Astrocyte of the hippocampus (primary cell): ENCODE measurements at places on chromosomes 1 and 21.

DNA sequence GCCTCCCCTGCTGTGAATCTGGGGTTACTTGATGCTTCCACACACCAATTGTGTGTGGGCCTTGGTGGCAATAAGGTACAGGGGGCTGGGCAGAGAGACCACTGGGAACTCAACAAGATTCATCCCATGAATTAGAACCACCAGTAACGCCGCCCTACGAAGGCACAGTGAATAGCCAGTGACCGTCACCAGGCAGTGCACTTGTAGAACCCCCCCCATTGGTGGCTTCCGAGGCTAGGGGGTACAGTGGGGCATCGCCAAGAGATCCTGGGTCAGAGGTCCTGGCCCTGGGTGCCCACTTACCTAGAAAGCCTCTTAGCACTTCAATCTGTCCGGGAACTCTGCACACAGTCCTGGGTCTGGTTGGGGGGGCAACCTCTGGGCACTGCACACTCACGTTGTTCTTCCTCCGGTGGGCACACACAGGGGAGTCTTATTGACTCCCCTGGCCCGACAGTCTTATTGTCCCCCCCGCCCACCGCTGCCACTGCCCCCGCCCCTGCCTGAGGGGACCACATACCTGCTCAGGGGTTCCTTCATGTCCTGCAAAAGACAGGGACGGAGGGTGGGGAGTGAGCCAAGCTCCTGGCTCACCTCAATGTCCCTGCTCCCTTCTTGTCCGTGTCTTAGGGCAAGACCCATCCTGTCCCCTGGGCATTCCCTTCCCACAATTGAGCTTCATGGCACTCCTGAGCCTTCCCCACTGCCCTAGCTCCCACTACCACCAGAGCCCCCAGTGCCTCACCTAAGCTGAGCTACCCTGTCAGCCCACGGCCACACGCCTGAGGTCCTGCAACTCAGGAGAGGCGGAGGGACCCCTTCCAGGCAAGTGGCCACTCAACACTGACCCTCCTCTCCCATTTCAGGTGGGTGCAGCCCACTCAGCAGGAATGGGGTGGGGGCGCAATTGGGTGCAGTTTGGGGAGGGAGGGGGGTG is 2.5 kb upstream of the TRIM11 start:
- no peak for DNase-seq

DNA sequence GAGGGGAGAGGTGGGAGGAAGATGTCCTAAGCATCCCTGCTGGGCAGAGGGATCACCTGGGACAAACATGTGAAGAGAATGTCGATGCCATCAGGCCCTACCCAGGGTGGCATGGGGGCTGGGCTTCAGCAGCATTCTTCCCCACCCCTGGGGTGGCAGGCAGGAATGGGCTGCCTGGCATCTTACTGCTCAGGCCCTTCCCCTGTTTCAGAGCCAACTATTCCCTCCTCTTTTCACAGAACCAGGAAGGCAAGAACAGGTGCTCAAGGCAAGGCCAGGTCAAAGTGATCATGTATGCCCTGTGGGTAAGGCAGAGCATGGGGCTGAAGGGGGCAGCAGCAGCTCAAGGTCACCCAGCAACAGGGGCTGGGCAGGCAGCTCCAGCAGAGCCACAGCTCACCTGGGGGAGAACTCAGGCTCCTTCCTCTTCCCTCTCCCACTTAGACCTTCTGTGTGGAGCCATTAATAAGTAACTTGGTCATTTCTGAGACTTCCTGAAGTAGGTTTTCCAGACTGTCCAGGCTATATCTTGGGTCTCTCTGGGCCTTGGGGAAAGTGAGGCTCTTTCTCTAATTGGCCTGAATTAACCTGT is 56.4 kb downstream of the ELK4 start:
- no peak for DNase-seq

DNA sequence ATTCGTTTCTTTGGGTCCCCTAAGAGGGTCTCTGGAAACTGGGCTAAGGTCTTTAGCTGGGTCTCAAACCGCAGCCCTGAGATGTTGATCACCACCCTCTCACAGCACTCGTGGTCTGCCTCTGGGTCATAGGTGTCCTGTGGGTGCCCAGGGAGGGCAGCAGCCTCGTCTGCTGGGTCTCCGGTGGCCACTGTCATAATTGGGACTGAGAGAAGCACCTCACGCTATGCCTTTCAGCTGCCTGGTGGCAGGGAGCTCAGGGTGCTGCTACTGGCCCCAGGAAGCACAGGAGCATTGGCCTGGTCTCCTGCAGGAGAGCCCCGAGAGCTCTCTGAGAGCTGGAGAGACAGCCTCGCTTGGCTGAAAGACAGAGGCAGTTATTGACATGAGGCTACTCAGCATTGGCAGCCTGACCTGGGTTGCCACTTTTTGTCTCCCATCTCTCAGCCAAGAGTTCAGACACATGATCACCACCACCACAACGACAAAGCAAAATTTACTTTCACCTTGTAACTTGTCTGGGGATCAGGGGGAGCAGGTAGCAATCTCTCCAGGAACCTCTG is 1.5 kb downstream of the KCNA2 start:
- no peak for DNase-seq

GRCh38 chr1:163072658-163073057 is 3.5 kb downstream of the RGS4 start:
- peak; percentile 38 for DNase-seq

DNA sequence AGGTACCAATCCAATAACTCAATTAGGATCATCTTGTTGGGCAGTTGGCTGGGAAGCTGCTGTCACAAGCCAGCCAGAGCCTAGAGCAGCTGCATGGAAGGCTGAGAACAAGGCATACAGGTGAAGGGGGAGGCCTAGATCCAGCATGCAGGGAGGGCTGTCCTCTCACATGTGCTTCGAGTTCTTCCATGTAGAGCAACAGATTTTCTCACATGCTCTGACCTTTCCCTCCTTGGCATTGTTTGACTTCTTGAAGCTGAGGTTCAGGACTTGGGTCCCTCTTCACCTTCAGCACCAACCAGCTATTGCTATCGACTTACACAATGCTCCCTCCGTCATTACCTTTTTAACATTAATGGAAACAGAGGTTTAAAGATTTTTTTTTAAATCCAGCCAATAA is 257.7 kb downstream of the ATG4C start:
- DNase-seq: no peak

DNA sequence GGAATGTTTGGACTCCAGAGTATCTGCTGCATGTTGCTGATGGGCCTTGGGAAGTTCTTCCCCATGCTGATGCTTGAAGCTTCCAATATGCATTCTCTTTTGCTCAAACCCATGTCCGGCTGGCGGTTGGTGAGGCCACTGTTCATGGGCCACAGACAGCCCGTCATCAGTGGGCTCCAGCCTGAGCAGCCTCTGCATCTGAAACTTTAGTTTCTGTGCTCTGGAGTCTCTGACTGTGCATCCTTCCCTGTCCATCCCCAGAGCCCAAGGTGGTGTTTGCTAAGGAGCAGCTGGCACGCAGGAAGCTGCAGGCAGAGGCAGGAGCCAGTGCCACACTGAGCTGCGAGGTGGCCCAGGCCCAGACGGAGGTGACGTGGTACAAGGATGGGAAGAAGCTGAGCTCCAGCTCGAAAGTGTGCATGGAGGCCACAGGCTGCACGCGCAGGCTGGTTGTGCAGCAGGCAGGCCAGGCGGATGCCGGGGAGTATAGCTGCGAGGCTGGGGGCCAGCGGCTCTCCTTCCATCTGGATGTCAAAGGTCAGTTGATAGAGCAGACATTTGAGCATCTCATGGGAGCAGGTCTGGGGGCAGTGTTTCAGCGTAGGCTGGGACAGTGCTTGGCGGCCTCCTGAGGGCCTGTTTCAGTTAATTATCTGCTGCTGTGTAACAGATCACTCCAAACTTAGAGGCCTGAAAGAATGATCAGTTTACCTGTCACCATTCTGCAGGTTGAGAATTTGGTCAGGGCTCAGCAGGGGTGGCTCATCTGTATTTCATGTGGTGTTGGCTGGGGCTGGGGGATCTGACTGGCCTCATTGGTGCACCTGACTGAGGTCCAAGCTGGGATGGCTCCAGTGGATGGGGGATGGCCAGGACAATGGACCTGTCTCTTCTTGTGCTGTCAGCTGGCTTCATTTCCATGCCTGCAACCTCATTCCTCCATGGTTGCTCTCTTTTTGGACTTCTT is 16.6 kb downstream of the OBSCN start:
- DNase-seq: no peak

DNA sequence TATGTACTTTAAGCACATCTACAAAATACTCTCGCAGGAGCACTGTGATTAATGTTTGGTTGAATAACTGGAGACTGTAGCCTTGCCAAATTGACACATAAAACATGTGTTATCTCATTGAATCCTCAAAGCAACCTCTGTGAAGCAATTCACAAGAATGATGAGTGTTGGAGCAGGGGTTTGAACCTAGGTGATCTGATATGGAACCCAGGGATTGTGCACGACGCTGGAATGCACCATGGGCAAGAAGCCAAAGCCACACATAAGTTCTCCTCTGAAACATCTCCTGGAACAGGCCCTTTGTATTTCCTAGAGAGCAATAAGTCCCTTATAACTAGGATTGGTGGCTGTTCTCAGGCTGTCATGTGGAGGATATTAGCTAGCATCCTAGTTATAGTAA is 124.6 kb upstream of the IVNS1ABP start:
- peak; percentile 85 for DNase-seq
